ENCODE measurements at places on chromosomes 16 and 17.

GRCh38 chr16:50683689-50684374 lies 2.7 kb upstream of the SNX20 start:
- no peak for DNase-seq

GRCh38 chr17:4540224-4540651 lies 14.9 kb downstream of the MYBBP1A start:
- no peak for DNase-seq

GRCh38 chr17:75319904-75320691 lies 30.9 kb upstream of the SLC25A19 start:
- no peak for DNase-seq

DNA sequence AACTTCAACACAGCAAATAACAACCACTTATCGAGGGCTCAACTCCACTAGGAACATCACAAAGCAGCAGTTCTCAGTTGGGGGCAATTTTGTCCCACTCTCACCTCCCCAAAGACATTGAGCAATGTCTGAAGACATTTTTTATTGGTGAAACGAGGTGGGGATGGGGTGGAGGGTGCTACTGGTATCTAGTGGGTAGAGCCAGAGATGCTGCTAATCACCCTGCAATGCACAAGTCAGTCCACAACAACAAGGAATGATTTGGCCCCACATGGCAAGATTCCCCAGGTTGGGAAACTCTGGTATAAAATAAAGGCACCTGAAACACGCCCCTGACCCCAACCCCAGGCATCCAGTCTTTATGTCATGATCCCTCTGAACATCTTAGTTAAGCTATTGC lies 33.3 kb downstream of the TLE7 start:
- DNase-seq = no peak

DNA sequence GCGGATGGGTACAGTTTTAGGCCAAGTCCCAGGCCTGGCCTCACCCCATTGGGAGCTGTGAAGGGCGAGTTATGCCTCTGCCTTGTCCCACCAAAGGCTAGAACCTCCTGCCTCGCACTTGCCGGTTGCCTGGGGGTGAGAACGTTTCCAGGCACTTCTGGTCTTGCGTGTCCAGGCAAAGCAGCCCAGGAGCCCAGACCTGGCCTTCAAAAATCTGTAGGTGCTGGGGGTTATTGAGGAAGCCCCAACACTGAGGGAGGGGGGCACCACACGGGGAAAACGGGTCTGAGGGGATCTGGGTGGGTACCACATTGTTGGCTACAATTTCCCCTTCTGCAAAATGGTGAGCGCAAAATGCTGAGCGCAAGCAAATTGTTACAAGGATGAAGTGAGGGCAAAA lies 12.2 kb upstream of the ATP2C2 start:
- DNase-seq = no peak

DNA sequence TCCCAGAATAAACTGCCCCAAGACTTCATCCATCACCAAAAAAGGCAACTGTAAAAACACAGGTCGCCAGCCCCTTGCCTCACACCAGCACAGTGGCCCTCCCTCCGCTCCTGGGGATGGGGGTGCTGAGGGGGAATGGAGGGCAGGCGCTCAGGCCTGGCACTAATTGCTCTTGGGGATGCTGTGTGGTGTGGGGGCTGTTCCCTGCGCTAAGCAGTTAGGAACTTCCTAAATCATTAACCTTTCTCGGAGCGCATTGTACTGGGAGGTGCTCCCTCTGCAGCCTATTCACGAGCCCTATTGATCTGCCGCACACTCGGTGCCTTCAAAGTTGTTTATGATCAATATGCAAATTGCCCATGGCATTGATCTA lies 199.9 kb downstream of the ZFHX3 start:
- no peak for DNase-seq

DNA sequence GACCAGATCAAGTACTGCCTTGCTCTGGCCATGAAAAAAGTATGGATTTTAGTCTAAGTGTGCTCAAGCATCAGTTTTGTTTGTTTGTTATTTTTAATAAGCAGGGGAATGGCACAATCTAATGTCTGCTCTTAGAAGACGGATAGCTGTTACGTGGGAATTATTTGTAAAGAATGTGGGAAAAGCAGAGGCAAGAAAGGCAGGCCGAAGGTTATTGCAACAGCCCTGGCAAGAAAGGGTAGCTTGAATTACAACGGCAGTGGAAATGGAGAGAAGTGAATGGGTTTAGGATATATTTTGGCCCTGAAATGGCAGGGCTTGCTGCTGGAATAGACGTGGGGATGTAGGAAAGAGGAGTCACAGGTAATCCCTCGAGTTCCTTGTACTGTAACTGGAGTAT lies 987 bp upstream of the HASPIN start:
- no peak for DNase-seq

GRCh38 chr17:52606590-52606989 lies 448.1 kb upstream of the CA10 start:
- no peak for DNase-seq

DNA sequence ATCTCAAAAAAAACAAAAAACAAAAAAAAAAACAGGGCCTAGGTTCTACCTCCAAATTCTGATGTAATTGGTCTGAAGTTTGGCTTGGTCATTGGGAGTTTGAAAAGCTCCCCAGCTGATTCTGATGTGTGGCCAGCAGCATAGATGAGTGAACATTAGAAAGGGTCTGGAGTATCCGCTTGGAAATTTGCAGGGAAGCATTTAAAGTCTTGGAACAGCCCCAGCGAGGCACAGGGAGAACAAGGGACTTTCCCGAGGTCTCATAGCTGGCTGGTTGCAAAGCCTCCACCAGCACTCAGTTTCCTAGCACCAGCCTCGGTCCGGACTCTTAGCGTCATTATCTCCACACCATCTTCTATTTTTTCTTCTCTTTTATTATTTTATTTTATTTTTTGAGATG lies 70.8 kb downstream of the RAB11FIP4 start:
- DNase-seq = no peak

DNA sequence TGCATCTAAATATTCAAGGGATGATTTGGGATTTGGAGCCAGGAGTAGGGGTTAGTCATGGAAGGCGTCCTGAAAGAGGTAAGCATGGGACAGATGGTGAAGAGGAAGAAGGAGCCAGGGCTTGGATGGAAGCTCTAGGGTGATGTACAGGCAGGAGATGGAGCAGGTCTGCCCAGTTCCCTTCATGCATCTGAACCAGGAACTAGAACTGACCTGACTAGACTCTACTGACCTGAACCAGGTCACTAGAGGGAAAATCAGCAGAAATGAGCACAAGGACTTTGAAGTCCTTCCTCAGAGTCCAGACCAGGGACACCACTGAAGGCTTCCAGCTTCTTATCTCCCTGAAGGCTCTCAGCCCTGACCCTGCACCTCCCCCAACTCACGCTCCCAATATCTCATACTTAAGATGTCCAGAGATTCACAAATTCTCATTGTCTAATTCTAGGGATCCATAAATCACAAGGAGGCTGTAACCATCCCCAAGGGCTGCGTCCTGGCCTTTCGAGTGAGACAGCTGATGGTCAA lies 8.3 kb downstream of the GSDMA start:
- DNase-seq = no peak

DNA sequence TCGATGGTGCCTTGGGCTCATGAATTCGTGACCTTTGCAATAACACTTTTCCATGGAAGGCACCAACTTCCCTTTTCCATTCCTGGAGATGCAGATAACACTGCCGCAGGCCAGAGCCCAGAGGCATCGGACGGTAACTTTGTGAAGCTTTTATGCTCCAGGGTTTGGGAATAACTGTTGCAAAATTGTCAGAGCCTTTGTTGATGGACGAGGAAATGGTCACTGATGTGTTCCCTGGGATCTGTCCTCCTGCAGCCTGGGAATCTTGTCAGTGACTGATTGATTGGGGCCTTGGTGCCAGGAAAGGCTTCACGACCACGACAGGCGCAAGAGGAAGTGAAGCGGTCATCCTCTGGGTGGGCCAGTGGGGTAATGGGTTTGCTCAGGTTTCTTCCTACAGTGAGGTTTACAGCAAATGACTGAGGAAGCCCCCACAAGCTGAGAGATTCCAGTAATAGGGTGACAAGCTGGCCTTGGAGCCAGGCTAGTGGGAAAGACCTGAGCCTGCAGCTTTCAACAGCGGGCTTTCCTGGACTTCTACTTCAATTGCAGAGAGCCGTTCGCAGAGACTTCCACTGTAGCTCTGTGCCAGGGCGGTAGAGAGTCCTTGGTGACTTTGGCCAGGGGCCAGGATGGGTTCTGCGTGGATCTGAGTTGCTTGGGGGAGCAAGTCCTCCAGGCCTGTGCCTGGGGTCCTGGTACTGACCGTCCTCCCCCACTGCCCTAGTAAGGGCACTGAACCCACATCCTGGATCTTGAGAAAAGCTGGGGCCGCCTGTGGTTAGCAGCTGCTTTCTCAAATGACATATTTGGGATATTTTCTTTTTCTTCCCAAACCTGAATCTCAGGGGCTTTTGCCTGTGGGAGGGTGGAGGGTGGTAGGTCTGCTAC lies 37.6 kb downstream of the PGS1 start:
- DNase-seq = no peak

- no peak for DNase-seq
Observed at GRCh38 chr17:65537845-65538674, 23.4 kb downstream of the AXIN2 start.

DNA sequence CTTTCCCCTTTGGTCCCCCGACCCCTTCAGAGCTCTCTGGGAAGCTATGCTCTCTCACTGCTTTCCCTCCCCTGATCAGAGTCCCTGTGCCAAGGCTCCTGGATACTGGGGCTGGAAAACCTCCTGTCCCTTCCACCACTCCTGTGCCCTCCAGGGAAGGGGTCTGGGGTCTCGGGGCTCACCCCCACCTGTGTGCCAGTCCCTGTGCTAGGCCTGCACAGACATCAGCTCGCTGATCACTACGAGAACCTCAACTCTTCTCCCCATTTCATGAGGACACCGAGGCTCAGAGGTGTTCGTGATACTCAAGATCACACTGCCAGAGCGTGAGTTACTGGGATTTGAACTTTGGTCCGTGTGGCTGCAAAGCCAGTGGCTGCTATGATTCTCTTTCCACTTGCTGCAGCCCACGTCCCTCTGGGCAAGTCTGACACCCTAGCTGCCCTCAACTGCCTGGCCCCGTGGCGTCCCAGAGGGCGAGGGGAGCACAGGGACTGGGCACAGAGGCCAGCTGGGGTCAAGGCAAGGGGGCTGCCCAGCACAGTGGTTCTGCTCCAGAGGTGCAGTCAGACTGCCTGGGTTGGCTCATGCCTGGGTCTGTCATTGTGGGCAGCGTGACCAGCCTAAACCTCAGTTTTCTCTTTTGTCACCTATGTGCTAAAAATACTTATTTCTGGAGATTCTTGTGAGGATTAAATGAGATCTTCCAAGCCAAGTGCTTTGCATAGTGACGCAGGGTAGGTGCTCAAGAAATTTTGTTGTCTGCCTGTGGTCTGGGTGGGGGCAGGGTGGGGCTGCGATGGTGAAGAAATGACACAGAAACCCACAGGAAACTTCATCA lies 43.8 kb upstream of the TOB1 start:
- DNase-seq = no peak
